ENCODE measurements at places on chromosomes 2 and 18.

GRCh38 chr2:118525346-118525745 lies 322.1 kb downstream of the EN1 start:
- DNase-seq, result no peak

DNA sequence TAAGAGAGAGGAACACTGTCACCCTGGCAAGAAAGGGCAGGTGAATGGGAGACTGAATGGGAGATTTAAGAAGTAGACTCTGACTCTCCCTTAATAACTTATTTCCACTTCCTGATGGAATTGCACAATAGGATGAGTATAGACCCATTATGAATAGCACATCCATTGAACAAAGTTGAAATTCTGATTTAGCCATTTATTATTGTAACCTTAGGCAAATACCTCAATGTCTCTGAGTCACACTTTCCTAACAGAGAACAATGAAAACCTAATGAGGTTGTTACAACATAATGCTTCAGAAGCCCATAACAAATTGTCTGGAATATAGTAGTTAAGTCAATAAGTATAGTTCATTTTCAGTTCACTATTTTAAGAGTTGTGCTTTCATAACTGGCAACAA lies 78.9 kb downstream of the NRXN1 start:
- DNase-seq, result no peak

- DNase-seq, result no peak
Measured at GRCh38 chr2:64627860-64628841, 25.6 kb downstream of the SERTAD2 start.

DNA sequence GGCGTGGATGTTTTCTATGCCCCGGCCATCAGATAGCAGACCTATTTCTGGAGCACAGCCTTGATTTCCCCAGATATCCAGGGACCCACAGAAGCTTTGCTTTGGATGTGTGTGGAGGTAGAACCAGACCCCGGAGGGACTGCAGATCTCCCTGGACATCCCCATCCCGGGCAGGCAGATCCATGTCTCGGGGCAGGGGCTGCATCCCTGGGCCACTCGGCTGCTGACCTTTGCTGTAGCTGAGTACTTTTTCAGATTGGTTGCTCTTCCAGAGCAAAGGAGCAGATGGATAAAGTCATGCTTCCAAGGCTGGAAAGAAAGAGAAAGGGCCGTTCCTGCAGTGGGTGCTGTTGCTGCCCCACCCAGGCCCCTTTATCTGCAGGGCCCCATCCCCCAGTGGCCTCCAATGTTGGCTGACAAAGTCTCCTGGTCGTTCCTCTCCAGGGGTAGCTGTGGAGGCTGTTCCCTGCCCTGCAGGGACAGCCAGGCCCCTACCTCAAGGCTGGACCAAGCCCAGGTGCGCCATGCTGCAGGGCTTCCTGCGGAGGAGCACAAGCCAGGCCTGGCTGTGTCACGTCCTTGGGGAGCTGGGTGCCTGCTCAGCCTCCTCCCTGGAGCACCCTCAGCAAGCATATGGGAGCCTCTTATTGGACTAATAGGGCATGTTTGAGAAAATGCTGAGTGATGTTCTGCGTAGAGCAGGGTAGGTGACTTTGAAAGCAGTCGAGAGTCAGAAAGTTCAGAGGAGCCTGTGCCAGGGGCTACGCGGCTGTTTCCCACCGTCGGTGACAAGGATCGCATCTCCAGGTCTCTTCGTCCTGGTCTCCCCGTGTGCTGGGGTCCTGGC lies 68.4 kb downstream of the TPO start:
- no peak for DNase-seq

GRCh38 chr2:208300847-208301618 lies 35.0 kb downstream of the PIKFYVE start:
- no peak for DNase-seq

DNA sequence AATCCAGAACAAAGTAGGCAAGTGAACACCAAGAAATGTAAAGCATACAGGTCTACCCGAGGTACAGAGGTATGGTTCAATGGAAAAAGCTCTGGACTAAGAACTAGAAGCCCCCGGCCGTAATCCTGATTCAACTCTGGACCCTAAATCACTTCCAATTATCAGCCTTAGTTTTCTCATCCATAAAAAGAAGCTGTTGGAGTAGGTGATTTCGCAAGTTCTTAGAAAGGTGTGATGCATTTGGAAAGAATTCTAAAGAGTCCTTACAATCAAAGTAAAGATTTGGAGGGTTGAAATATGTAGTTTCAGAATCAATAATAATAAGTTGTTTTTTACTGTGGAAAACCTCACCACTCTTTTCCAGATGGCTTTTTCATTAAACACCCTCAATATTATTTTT lies 622.1 kb upstream of the ID2 start:
- no peak for DNase-seq

DNA sequence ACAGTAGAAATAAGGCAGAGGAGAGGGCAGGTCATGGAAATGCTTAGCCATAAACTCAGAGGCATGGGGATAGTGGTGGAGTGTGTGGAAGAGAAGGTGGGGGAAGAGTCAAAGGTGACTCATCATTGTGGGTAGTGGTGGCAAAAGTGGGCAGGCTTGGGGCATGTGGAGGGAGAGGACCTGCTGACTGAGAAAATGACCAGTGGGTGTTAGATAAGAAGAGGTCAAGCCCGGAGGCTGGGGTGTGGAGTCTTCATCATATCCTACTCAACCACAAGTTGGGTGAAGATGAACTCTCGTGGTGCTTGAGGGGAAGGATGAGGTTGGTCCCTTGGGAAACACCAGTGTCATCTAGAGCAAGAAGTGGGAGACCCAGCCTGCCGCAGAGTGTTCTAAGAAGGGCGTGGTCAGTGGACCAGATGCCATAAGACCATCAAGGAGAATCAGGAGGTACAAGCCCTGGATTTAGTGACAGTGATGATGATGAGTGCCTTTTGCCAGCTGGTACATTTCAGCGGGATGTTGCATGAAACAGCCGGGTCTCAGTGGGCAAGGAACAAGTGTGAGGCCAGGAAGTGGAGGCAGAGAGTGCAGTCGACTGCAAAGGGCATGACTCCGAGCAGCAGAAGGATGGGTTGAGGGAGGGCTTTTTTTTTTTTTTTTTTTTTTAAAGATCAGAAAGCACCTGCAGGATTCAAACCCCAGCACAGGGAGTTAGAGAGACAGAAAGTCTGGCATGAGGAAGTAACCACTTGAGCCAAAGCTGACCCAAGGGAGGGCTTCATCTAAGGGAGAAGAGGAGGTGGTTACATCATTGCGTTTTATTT lies 122.6 kb upstream of the SPRED2 start:
- DNase-seq, result no peak

DNA sequence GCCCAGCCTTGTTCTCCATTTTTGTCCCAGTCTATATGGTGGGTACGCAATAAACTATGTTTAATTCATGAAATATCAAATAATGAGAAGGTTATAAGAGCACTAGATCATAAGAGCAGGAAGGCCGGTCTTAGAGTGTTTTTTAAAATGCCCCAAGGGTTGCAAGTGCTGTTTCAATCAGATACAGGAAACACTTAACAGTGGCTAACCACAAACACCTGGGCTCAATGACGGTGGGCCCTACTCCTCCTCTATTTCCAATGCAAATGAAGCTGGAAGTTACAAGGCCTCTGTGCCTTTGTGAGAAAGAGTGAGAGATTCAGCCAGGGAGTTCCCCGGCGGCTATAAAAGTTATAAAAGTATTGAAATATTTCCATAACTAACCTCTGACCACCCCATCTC lies 18.9 kb upstream of the WDR33 start:
- no peak for DNase-seq

DNA sequence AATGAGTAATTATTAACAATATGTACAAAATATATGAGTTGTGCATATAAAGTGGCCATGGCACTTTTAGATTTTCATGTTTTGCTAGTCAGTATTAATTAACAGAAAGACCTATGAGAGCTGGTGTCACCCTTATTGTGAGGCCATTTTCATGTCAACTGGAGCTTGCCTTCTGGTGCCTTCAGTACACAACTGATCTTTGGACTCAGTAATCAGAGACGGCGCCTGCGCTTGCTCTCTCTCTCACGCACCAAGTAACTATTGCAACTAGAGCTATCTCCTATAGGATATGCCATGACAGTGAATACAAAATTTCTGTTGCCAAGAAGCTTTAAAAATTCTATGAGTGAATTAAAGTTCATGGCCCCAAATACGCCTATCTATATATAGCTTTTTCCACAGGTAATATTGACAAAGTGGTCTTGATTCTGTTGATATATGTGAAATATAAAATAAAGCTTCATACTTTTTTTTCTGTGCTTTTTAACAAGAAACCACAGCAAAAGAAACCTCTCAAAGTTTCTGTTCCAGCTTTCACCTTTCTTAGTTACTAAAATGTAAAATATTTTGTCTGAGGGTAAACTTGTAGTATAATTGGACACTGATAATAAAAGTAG lies 2.9 kb downstream of the SERTAD2 start:
- no peak for DNase-seq

DNA sequence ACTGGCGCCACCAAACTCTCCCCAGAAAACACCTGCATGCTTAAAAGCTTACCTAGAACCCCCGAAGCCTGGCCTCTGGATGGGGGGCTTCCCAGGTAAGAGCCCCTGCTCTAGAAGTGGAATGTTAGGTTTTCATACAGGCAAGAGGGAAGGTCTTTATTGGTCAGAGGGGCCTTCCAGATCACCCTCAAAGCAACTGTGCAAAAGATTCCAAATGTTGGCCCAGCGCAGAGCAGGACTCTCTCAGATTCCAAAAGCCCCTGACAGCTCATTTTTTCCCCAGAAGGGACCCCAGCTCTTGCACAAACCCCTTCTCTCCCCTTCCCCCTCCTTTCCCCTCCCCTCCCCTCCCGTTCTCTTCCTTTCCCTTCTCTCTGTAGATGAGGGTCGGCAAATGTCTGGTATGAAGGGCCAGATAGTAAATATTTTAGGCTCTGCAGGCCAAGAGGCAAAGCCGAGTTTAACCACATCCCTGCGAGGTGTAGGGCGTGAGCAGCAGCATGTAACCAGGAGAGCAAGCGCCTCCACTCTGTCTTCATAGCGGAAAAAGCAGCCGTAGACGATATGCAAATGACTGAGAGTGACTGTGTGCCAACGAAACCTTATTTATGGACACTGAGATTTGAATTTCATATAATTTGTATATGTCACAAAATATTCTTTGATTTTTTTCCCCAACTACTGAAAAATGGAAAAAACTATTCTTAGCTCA lies 116.9 kb downstream of the SMAD7 start:
- DNase-seq, result peak; percentile 21

DNA sequence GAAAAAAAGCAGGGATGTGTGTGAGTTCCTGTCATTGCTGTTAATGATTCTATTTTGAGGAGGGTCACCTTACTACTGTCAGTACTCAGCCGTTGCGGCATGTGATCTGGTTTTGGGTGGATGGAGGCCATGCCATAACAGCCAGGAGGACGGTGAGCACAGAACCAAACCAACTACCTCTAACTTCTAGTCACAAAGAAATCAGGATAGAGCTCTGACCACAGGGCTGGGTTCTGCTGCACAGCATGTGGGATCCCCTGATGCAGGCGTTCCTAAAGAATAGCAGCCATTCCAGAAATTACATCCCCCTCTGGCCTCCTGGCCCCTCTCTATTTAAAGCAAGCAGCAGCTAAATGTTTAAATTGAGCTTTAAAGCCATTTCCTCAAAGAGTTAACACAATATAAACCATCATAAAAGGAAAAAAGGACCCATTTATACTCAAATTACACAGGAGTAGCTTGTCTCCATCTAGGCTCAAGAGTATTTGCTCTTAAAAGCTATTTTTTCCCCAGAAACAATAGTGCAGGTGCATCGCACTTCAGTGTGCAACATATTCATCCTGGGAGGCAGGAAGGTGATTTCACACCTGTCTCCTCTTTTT lies 786.4 kb downstream of the RNF144A start:
- no peak for DNase-seq

DNA sequence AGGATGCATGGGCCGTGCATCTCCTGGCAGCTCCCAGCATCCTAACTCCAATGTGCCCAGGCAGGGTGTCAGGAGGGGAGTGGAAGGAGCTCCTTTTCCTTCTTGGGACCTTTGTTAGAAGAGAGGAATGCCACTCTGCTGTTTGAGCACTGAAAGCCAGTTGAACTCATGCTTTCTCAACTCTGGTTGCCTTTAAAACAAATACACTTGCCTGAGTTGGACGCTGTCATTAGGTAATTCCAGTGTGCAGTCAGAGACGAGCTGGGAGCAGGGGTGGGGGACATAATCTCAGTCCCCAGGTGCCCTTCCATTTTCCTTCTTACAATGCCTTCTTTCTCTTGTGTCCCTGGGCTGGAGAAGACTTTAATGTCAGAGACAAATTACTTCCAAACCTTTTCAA lies 44.4 kb upstream of the IL1R2 start:
- no peak for DNase-seq

DNA sequence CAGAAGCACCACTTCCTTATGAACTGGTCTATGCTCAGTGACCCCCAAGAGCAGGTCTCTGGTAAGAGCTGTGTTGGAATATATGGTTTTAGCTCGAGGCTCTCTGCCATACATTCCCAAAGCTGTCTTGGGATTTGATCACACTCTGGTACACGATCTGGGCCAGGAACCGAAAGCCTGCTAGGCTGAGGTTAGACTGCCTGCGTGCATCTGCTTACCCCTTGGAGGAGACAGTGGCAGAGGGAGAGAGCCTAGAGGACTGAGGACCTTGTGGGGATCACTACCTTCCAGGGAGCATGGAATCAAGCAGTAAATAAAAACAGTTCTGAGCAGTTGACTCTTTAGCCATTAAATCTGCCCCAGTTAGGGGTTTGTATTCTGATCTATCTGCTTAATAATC lies 63.7 kb downstream of the ZNF532 start:
- no peak for DNase-seq

DNA sequence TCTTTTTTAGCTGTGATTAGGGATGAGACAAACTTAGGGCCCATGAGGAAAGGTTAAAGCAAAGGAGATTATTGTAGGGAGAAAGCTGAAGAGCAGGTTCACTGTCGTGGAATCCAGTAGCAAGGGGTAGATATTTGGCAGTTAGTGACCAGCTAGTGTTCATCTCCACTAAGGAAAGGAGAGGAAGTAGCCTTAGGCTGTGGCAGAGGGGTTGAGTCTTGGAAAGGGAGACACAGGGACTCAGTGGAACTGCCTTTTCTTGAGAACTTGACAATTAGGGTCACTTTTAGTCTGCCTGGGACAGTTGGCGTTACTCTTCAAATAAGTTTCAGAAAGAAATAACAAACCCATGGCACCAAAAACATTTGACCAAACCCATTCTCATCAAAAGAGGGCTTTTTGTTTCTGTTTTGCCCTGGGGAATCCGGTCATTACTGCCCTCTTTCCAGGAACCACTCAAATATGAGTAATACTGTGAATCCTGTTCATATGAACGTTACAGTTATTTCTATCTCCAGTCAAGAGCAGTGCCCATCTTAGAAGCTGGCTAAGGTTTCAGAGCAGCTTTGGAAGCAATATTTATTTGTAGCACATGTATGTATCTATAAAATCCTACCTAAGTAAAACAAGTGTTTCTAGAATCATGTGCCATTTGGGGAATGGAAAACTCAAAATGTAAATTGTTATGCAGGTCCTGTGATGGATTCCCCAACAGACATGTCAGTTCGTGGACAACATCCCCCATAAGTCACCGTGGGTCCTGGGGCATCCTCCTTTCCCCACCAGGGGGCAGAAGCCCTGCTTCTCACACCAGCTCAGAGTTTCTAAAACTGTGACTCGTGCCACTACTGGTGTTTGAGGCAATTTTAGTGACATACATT lies 77.3 kb upstream of the PHLPP1 start:
- DNase-seq, result peak; percentile 22

Measured in stimulated activated CD4-positive, alpha-beta T cell treated with anti-CD3 and anti-CD28 coated beads, Interleukin-1b, Interleukin-23, amount 100 ng/mL, for 1 hour (primary cell).